ENCODE measurements at places on chromosomes 5 and 9.
A peak's percentile ranks its signal among the peaks of the same experiment; 100 is the strongest.

DNA sequence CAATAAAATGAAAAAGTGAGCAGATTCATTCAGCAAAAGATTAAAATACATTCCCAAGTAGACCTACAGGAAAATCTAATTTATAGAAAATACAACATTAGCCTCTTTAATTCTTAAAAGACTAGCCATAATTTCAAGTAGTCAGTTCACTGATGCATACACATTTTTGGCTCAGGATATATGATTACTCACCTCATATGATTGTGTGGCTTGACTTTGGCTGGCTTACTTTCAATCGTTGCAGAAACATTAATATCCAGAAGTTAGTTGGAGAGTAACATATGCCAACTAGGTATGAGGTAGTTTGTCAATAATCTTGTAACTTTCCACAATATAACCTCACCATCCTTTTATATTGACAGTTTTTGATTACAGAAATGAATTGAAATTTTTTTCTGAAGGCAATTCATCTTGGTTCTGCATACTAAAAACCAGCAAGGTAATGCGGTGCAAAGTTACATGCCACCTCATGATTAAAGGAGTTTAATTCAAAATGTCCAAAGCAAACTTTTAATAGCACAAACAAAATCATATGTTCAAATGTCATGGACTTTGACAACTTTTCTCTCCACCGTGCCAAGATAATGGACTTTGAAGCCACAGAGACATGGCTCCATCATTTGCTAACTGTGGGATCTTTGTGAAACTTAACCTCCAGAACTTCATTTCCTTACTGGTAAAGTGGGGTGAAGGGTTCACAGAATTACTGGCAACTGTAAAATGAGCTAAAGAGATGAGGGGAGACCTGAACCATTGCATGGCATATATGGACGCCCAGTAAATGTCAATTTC lies 76.6 kb upstream of the PAM start:
- no peak for DNase-seq

GRCh38 chr5:151952238-151952637 lies 27.6 kb upstream of the GLRA1 start:
- no peak for DNase-seq

- no peak for DNase-seq
Observed at GRCh38 chr9:107942856-107943255, 453.3 kb upstream of the KLF4 start.

GRCh38 chr5:170357955-170358444 lies 31.2 kb downstream of the KCNMB1 start:
- DNase-seq: no peak

DNA sequence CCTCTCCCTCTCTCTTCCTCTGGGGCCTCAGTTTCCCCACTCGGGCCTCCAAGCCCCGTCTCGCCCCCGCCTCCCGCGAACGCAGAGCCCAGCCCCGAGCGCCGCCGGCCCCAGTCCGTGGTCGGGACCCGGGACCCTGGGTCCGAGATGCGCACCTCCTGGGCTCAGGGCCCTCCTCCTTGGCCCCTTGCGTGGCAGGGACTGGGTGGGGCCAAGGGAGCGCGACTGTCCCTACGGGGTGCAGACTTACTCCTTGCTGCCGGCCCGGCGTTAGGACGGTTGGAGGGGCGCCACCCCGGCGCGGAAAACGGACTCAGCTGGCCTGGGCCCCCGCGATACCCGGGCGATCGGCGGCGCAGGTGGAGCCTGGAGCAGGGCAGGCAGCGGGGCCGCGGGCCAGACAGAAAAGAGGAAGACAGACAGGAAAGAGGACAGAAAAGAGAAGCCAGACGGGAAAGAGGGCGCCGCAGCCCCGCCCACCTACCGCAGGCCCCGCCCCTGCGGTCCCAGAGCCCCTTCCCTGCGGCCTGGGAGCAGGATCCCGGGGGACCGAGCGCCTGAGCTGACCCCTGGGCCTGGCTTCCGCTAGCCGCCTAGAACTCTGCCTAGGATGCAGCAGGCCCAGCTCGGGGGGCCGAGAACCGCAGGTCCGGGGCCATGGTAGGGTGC lies at the start of gene GBGT1:
GBGT1 (minus strand) TSS at position 411 of the 669 bp plus-strand sequence. CDS start 1,502 bp downstream, outside the sequence.
- DNase-seq: no peak

GRCh38 chr9:86859056-86859455 lies 88.2 kb downstream of the GAS1 start:
- no peak for DNase-seq

GRCh38 chr9:131752231-131752884 lies 12.5 kb upstream of the RAPGEF1 start:
- no peak for DNase-seq

DNA sequence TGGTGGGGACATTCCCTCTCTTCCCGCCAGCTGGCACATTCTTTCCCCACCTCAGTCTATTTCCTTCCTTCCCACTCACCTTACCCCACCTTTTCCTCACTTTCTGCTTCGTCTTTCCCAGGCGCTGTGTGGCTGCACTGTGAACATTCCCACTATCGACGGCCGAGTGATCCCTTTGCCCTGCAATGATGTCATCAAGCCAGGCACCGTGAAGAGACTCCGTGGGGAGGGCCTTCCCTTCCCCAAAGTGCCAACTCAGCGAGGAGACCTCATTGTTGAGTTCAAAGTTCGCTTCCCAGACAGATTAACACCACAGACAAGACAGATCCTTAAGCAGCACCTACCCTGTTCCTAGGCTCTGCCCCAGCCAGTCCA lies 7.3 kb downstream of the DNAJB5 start:
- DNase-seq: no peak

- DNase-seq: no peak
Observed at GRCh38 chr5:177404641-177405179, 4.2 kb upstream of the PFN3 start.

DNA sequence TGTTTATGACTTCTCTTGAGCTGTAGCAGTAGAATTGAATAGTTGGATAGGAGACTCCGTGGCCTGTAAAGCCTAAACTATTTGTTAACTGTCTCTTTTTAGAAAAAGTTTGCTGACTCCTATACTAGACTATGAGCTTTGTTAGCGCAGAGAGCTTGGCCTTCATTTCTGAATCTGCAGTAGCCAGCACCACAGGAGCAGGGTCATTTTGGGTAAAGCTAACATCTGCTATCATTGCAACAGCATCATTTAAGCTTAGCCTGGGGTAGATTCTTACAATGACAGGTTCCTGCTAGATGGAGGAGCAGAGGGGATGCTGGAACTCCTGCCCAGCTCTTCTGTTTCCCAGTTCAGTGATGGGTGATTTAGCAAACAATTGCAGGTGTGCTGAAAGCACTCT lies 133.7 kb upstream of the ASTN2 start:
- DNase-seq: no peak

DNA sequence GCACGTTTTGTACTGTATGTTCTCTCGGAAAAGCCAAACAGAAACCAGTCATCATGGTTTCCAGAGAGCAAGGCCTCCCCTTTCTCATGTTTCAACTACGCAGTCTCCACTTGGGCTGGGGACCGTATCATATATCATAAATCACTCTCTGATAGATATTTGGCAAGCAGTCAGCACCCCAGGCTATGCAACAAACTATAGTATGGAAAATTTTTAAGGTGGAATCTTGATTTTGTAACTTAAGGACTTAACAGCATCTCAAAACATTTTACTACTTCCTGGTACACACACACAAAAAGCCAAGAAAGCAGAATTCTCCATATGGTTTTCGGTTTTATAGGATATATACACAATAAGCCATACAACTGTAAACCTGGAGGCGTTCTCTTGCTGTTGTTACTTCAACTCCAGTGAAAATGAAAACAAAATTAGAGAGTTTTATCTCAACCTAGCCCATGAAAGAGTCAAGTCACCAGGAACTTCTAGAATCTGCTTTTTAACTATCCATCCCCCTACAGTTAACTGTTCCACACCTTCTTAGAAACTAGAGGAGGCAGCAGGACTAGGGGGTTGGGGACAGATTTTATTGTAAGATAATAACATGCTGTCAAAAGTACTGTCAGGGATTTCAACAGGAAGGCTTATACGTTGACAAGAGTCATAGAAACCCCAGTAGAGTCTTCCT lies 283.4 kb downstream of the NFIB start:
- peak; percentile 99 for DNase-seq

Measured in SK-N-MC (cell line).